ENCODE measurements at places on chromosomes 13 and 19.

- no peak for DNase-seq
Measured at GRCh38 chr13:38697628-38698333, 10.9 kb downstream of the FREM2 start.

- DNase-seq, result peak; percentile 15
Measured at GRCh38 chr13:97344265-97345175, 89.4 kb upstream of the RAP2A start.

DNA sequence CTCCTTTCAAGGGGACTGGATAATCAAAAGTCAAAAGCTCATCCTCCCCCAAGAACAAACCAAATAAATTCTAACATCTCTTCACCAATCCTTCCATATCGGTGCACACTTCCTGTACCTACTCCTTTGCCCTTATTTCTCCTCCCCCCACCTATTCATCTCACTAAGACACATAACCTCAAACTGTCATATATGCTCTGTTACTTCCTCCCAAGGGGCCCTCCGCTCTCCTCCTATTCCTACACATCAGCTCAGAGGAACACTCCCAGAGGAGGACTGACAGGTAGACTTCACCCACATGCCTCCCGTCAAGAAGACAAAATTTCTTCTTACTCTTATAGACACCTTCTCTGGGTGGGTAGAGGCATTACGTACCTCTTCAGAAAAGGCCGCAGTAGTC lies 48.1 kb downstream of the ZNF93 start:
- DNase-seq, result no peak

GRCh38 chr19:35269438-35270117 lies 816 bp downstream of the USF2 start:
- DNase-seq, result peak; percentile 65

- DNase-seq, result no peak
Measured at GRCh38 chr19:17951157-17951989, 15.5 kb upstream of the KCNN1 start.

GRCh38 chr13:48068036-48068435 lies 26.9 kb downstream of the MED4 start:
- no peak for DNase-seq

- DNase-seq, result no peak
Measured at GRCh38 chr19:31127134-31127967, 221.9 kb downstream of the TSHZ3 start.

- DNase-seq, result no peak
Measured at GRCh38 chr13:76672420-76672819, 213.8 kb downstream of the KCTD12 start.

DNA sequence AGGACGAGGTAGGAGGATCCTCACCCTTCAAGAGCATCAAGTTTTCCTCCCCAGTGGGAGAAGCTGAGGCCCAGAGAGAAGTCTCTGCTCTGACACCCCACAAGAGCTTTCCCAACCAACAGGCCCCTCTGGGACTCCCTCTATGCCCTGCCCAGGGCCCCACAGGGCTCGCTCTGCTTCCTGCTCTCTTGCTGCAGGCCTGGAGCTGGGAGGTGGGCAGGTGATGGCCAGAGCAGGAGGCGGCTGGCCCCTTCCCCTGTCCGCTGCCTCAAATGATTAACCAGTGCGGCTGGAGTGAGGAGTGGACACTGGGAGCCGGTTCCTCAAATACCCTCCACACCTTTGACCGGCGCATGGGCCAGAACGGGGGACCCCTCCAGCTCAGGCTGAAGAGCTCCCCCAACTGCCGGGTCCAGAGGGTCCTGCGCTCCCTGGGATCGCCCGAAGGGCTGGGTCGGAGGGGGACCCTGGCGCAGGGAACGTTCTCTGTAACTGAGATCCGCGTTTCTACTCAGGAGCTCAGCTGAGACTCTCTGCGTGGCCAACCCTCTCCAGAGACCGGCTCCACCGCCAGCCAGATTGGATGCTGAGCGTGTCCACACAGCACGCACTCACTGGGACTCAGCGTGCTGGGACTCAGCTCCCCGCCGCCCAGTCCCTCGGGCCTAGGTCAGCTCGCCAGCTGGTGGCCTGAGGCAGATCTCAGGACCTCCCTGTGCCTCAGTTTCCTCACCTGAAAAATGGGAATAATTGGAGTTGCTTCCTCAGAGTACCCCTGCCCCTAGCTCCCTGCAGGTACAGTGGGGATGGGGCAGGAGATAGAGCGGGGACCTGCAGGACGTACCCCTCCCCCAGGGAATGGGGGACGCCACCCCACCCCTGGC lies 6.7 kb upstream of the ONECUT3 start:
- DNase-seq, result no peak

GRCh38 chr19:34254046-34254697 lies at the start of gene GARRE1:
TSS of gene GARRE1 (plus strand) at chr19:34254554. CDS start at chr19:34300474, 45,920 bp downstream.
- peak; percentile 85 for DNase-seq

- no peak for DNase-seq
Measured at GRCh38 chr13:76954538-76954937, 6.2 kb downstream of the ACOD1 start.

GRCh38 chr13:48808683-48809082 lies 155.0 kb downstream of the CYSLTR2 start:
- DNase-seq, result no peak

DNA sequence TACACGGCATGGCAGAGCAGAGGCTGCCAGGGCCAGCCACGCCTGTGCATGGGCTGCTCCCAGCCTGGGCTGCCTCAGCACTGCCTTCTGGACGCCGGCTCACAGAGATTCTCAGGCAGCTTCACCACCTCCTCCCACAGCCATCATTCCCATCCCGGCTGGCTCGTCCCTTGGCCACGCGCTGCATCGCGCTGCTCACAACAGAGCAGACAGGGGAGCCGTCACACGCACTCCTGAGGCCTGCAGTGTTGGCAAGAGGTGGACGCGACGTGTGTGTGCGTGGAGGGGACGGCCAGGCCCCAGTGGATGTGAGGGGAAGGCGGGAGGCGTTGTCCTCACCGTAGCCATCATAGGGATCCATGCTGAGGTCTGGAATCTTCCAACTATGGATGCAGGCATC lies 7.6 kb upstream of the PRKD2 start:
- DNase-seq, result no peak

DNA sequence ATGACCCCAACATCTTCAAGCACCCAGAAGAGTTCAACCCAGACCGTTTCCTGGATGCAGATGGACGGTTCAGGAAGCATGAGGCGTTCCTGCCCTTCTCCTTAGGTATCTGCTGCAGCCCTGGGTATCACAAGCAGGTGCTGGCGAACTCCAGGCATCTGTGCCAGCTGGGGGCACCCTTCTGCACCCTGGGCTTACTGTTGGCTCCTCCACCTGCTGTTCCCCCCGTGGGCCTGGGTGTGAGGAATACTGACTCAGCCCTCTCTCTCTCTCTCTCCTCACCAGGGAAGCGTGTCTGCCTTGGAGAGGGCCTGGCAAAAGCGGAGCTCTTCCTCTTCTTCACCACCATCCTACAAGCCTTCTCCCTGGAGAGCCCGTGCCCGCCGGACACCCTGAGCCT lies 13.0 kb downstream of the CYP2S1 start:
- DNase-seq, result no peak

- no peak for DNase-seq
Measured at GRCh38 chr19:3012621-3013262, 16.3 kb downstream of the TLE2 start.

All from activated CD4-positive, CD25-positive, alpha-beta regulatory T cell (primary cell).